PC-9 (cell line): ENCODE measurements at places on chromosomes 6 and 20. TPM values are rescaled to one million over a fixed set of nuclear protein-coding genes. Genes with fewer than 3 reads are reported as not detected.

RNF182 gene
- total RNA-seq: 0.13 and 0.18 TPM in 2 replicates

TMC2 gene
- total RNA-seq: not detected in 2 replicates

BIRC7 gene
- 0.58 TPM in 1 of 2 replicates, not detected in the other for total RNA-seq

MAPK13 gene
- 141 and 146 TPM in 2 replicates for total RNA-seq

CHRNA4 gene
- not detected in 2 replicates for total RNA-seq

PRL gene
- total RNA-seq: not detected in 2 replicates
